Stimulated activated CD4-positive, alpha-beta T cell treated with anti-CD3 and anti-CD28 coated beads, Interleukin-4, amount 100 ng/mL, for 4 hours (primary cell): ENCODE measurements at places on chromosomes 4 and X.

DNA sequence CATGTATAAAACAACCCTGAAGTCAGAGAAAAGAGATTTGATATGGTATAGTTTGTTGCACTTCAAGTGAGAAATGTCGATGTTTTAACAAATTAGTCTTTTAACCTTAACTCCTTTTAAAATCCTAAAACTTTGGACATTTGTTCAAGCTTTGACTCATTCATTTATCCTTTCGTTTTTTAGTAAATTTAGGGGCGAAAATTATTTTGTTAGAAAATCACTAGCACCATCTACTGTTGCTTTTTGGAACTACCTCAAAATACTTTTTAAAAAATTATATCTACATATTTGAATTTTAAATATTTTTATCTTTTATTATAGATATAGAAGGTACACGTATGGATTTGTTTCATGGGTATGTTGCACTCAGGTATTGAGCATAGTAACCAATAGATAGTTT is 165.1 kb upstream of the POF1B start:
- DNase-seq = no peak

DNA sequence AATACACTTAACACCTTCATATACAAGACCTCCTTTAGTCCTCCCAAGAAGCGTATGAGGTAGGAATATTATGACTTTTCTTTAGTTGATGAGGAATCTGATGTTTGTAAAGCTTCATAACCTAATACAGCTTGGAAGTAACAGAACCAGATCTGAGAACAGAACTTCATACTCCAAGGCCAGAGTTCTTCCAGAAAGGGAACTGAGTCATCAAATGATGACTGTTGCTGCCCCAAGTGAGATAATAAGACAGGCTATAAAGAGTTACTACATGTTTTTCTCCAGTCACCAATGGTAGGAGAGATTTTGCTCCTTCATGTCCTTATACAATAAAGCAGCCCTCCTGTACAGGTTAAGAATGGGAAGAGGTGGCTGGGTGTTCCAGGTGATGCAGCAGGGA is 74.3 kb upstream of the ANXA3 start:
- no peak for DNase-seq

DNA sequence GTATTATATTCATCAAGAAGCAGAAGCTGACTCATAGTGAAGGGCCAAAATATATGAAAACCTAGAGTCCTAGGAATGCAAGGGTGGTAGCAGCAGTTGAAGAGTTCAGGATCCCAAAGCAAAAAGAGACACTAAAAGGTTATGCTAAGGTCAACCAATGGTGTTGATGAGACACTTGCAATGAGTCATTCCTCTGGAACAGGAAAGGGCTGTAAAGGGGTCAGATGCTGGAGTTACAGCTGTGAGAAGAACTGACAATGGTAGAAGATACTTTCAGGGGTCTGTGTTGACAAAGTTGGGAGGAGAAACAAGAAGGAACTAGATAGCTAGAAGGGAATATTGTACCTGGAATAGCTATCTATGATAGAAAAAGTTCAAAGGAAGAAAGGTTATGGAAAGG is 47.5 kb downstream of the ZGRF1 start:
- no peak for DNase-seq

GRCh38 chr4:137700751-137701150 is 168.5 kb upstream of the PCDH18 start:
- DNase-seq = no peak

DNA sequence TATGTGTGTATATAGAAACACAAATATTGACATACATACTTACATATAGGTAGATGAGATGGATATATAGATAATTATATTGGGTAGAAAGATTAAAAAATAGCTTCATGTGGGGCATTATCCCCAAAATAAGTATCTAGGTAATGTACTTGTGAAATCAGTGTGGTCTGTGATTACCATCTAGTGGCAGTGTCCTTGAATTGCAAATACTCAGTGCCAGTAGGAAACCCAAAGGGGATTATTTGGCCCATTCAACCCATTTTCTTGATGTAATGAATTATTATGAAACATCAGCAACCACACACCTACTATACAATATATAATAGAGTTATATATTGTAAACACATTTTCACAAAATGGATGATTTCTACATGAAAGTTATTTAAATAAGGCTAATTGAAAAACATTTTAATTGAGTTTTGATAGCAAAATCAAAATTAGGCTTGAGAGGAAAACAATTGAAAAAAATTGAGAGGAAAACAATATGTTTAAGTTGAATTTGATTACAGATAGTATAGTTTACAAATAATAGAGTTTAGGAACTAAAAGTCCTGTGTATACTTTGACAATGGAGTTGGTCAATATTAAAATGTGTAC is 389.4 kb downstream of the GALNTL6 start:
- DNase-seq = no peak
